Hepatic stellate cell (primary cell): ENCODE measurements at places on chromosomes 1 and 21.

DNA sequence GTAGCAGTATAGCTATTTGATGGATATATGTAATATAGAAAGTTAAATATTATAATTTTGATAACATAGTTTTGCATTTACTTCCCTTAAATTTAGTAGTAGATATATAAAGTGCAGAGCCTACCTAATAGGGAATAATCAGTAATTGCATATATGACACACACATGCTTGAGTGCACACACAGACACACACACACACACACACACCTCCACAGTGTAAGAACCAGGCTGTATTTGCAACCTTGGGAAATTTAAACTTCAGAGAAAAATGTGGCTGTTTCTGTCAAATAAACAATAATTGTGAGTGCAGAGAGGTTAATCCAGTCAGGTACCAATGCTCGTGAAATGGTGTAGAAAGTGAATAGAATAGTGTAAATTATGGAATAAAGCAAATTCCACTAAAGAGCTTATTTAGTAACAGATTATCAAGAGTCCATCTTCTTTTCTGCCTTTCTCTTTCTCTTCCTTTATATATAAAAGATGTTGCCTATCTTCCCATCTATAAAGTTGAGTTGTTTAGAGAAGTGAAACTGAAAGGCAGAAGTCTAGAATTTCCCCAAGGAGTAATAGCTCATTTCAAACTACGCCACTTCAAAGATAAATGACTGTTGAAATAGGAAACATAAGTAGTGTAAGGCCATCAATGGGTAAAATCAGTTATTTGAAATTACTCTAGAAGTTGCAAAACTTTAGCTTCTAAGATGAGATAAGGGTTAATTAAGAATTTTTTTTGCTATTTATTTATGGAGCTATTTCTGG lies 273.7 kb downstream of the SRGAP2C start:
- no peak for DNase-seq

- DNase-seq: no peak
Measured at GRCh38 chr21:30996728-30997127, 41.5 kb downstream of the KRTAP19-8 start.

DNA sequence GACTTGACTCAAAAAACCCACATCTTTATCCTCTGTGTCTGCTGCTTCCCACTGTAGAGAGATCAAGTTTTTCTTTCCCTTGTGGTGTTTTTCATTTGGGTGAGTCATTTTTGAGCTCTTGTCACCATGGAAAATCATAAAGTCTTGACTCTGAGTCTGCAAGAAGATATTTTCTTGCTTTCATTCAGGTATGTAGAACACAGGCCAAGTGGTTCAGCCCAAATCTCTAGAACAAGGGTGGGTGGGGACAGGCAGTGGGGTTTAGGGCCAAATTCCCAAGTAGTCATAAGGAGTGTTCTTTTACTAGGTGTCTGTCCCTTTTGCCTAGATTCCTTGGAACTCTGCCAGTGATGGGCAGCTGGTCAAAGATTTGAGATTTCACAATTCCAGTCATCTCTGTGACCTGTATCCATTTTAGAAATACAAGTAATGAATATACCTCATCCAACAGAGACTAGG lies 21.5 kb upstream of the ARHGAP29 start:
- DNase-seq: peak; percentile 84

GRCh38 chr1:50426108-50426700 lies 3.0 kb upstream of the DMRTA2 start:
- no peak for DNase-seq

GRCh38 chr1:193411714-193412113 lies 225.3 kb upstream of the B3GALT2 start:
- DNase-seq: no peak

DNA sequence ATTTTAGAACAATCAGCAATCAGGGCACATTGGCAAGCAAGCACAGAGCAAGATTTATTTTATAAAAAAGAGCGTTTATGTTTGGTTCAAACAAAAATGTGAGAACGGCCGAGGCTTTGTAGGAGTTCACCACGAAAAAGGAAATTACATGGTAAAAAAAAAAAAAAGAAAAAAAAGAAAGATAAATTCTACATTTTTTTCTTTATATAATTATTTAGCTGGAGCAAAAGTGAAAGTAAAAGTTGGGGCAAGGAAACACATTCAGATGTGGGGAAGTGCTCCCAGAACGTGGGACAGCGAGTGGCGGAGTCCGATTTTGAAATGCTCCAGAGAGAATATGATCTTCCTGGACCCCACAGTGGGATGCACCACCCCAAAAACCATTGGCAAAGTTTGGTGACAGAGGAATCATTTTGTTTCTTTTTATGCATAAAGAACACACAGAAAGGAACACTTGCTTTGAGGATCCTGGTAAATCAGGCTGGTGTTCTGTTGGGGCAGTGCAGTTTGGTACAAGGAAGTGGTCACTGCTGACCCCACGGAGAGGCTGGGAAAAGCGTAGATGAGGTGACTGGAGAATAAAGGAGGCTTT lies 16.3 kb upstream of the ATP5PO start:
- peak; percentile 43 for DNase-seq
